ENCODE measurements at places on chromosomes 3 and 15. TPM values are rescaled to one million over a fixed set of nuclear protein-coding genes. Genes with fewer than 3 reads are reported as not detected.

Gene CCR8
- not detected for total RNA-seq

Gene FEZF2
- not detected for total RNA-seq

Gene SAMMSON
- 0.12 TPM for total RNA-seq

Gene SEMA4B
- total RNA-seq: 17.1 TPM

Gene SLC15A2
- total RNA-seq: not detected

Gene CHRNA3
- 0.14 TPM for total RNA-seq

Gene ADCY5
- 0.90 TPM for total RNA-seq

Gene SECISBP2L
- 22.9 TPM for total RNA-seq

Gene TMEM108
- total RNA-seq: not detected

Gene GHRL
- not detected for total RNA-seq

DNA sequence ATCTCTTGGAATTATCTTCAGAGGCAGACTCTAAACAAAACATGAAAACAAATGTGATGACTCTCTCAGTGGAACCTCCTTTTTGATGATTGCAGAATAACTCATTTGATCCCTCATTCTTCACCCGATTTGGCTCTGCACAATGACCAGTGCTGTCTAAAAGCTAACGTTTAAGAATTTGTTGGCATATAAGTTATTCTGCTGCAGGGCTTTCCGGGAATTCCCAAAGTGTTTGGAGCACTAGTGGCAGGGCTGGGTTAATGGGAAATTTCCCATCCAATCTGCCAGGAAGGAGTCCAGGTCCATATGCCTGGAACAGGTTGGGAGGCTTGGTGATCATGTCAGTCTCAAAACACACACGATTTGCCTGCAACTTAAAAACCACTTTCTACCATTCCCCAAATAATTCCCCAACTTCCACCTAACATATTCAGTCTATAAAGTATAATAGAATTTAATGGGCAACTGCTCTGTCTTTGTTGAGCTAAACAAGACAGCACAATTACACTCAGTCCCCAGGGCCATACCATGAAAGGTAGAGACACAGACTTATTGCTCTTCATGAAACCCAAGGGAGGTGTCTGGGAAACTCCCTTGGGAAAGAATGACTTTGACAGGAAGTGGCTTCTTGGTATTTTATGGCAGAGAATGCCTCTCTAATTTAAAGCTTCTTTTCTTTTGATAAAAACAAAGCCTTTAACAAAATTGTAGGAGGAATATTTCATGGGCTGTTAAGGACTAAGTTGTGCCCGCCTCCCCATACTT is 38.0 kb downstream of the ARRDC4 start:
- DNase-seq: peak; percentile 72

DNA sequence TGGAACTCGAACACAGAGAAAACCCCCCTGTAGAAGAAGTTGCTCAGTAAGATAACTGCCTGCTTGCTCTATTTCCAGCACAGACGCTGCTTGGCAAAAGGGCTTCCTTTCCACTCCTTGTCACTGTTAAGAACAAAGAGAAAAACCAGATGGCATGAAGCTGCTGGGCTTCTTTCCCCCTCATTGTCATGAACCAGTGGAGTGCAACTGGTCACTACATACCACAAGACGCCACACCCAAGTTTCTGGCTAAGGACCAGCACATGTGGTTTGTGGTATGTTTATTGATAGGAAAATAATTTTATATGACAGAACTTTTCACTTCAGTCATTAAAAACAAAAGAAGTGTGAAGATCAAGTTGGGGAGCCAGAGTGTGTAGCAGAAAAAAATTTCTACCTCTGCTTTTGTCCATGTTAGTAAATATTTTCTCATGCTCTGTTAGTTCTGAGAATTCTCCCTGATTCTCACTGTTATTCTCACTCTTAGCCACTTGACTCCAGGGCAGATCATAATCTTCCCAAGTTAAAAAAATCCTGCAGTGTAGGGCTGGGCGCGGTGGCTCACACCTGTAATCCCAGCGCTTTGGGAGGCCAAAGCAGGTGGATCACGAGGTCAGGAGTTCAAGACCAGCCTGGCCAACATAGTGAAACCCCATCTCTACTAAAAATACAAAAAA is 37.9 kb downstream of the CLK3 start:
- DNase-seq: peak; percentile 77

DNA sequence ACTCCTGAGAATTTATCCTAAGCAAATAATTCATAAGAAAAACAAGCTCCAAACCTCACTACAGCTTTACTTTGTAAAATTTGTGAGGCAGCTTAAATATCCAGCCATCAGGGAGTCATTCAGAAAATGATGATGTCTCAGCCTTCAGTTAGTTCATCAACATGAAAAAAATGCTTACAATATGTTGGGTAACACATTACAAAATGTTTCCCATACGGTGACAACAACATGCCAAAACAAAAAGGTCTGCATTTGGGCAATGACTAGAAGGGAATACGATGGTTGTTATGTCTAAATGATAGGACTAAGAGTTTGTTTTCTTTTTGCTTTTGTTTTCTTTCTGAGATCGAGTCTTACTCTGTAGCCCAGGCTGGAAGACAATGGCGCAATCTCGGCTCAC is 47.0 kb upstream of the CFAP161 start:
- no peak for DNase-seq

GRCh38 chr3:63900459-63900858 is 11.7 kb downstream of the SCAANT1 start:
- DNase-seq: no peak

DNA sequence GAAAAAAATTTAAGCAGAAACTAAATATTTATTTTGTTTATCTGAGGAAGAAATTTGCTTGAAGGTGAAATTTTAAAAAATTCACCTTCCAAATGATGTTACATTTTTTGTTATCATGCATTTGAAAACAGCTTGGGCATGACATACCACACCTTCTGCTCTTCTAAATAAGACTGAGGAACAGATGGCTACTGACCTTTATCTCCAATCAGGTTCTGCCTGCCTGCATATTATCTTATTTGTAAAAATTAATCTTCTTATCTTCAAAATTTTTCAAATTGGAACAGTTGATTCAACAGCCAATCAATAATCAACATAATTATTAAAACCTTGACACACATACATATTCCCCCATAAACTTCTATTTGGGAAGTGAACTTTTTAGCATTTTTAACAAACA is 641.8 kb upstream of the ZNF385D start:
- no peak for DNase-seq

DNA sequence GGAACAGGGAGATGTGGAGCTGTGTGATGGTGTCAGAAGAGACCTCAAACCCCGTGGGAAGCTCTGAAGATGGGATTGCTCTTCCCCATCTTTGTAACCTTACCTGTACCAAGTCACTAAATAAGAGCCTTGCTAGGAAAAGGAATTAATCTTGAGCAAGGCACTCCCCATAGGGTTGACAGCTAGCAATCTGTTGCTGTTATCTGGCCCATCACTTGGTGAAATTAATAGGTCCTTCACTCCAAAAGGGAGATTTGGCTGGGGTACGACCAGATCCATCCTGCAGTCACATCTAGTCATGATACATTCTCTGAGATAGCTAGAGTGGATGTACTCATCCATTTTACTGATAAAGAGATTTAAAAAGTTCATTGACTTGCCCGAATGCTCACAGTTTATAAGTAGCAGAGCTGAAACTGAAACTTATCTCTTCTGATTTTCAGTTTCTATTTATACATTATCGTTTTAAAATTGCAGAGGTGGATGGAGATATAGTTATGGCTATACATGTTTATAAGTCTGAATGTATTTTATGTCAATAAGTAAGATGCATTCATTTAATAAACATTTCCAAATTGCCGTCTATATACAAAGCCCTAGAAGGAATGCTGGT is 299.1 kb upstream of the MCTP2 start:
- no peak for DNase-seq

DNA sequence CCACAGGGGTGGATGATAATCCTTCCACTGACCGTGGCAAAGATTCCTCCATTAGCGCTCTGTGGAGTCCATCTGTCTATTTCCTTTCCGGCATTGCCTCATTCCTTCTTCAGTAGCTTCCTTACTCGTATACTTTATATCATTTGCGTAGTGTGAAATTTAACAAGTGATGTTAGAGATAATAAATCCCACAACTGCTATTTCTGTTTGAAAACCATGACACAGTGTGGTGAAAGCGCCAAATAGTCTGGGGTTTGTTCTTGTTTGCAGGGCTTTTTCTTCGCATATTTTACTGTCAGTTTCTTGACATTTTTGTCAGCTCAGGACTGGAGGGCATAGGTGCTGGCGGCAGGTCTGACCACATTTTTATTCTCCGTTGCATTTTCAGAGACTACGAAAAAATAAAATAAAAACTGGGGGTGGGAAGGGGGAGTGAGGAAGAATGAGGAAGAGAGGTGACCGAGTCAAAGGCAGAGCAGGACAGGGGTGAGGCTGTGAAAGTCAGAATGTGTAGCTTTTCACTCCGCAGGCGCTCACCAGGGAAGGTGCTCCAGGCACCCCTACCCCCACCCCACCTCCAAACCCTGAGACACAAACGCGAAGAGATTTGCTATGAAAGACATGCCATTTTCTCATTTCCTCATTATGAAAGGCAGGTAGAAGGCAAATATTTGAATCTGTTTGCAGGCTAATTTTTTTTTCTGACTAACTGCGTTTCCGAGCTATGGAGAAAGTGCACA is 965.0 kb downstream of the MCTP2 start:
- DNase-seq: peak; percentile 14

GRCh38 chr3:9179826-9180763 is 69.4 kb downstream of the SRGAP3 start:
- no peak for DNase-seq

GRCh38 chr3:107994956-107995715 is 95.7 kb downstream of the CD47 start:
- DNase-seq: no peak

DNA sequence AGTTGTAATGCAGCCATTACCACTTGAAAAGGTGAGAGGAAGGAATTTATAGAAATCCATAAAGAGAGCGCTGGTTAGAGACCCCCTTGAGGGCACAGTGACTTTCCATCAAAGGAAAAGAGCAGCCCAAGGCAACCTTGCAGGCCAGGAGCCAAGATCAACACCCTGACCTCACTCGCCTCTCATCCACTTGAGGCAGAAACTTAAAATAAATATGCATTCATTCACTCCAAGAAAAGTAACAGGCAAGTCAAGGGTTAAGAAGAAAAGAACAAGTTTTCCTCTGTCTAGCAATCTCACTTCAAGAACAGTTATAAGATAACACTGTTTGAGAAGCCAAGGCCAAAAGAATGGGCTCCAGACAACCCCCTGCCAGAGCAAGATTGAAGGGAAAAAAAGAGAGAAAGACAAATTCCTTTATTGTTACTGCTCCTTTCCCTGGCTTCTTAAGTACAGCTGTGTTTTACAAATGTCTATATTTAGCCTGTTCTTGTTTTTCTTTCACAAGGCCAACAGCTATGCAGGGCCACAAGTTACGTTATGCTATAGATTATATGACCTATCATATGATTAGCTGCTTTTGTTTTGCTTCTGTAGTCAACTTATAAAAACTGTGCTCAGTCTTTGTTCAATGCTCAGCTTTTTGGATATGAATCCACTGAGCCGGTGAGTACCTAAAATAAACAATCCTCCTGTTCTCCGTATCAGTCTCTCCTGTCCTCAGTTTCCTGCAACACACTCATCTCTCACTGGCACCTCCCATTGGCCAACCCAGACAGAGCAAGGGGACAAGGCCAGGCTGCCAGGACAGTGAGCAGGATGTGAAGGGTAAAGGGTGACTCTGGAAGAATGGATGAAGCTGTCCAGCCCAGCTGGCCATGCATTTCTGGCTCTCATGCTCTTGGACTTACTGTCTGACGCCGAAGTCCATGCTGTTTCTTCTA is 15.8 kb upstream of the SSUH2 start:
- DNase-seq: peak; percentile 46

- no peak for DNase-seq
These were observed 2.2 kb downstream of the TGFBR2 start for GRCh38 chr3:30608598-30608947.

GRCh38 chr3:160398820-160399124 is 253 bp downstream of the IFT80 start:
- no peak for DNase-seq

- no peak for DNase-seq
These were observed 53.4 kb downstream of the SRGAP3 start for GRCh38 chr3:9196020-9196419.

GRCh38 chr3:188319569-188319968 is 165.6 kb downstream of the LPP start:
- DNase-seq: no peak

DNA sequence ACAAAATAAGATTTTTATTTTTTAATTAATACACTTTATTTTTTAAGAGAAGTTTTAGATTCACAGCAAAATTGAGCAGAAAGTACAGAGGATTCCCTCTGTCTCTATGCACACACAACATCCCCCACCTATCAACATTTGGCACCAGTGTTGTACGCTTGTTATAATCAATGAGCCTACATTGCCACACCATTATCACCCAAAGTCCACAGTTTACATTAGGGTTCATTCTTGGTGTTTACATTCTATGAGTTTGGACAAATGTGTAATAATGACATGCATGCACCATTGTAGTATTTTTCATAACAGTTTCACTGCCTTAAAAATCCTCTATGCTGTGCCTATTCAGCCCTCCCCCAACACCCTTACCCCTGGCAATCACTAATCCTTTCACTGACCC is 51.3 kb upstream of the TTBK2 start:
- no peak for DNase-seq

DNA sequence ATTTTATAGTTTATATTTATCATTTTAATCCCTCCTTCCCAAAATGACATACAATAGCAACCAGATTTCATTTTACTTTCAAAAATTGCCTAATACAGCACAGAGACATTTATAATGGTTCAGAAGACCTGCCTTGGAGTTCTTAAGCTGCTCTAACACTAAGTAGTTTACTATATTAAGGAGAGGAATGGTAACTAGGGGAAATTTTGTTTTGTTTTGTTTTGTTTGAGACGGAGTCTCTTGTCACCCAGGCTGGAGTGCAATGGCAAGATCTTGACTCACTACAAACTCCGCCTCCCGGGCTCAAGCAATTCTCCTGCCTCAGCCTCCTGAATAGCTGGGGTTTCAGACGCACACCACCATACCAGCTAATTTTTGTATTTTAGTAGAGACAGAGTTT is 22.8 kb upstream of the CCDC50 start:
- DNase-seq: no peak

GRCh38 chr3:182908471-182908870 is 71.9 kb downstream of the DCUN1D1 start:
- DNase-seq: no peak

DNA sequence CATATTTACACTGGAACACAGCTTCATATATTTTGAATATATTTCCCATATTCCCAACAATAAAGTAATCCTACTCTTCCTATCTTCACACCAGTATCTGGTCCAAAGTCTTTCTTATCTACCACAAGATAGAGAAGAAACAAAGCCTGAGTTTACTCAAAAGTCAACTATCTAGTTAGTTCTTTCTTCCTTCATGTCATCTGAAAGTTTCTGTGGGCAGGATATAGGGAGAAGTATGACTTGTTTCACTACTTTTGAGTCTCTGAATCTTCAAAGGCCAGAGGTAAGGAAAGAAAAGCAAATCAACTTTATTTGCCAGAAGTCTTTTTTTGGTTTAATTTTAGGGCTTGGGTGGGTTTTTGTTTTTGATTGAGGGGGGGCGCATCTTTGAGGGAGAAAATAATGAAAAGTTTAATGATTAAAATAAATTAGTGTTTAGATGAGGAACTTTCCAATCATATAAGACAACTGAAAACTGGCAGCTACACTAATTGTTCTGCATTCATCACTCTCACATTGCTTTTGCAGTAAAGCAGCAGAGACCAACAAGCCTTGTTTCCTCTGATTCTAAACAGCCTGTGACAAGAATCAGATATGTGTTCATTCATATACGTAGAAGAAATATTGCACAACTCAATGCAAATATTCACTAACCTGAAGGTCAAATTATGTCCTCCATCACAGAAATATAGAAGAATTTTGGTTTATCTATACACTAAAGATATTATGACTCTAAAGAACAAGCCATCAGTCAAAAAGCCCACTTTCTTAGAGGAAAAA is 421.4 kb downstream of the SHQ1 start:
- DNase-seq: no peak
